ENCODE measurements at places on chromosomes 16 and 17.
A peak's percentile ranks its signal among the peaks of the same experiment; 100 is the strongest.

DNA sequence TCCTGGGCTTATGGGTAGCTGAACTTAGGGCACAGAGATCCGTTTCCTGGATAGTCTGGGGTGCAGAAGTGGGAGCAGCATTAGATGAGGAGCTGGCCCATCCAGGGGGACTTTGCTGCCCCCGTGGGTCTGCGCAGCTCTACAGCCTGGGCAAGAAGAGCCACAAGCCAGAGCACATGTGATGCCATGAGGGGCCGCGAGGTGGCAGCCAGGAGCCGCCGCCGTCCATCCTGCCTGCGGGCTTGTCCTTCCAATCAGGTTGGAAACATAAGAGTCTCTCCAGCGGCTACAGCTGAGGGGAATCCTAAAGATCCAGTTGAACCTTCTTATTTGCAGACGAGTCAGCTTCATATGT, 21.9 kb downstream of the C1QTNF1 start:
- DNase-seq = peak; percentile 47

DNA sequence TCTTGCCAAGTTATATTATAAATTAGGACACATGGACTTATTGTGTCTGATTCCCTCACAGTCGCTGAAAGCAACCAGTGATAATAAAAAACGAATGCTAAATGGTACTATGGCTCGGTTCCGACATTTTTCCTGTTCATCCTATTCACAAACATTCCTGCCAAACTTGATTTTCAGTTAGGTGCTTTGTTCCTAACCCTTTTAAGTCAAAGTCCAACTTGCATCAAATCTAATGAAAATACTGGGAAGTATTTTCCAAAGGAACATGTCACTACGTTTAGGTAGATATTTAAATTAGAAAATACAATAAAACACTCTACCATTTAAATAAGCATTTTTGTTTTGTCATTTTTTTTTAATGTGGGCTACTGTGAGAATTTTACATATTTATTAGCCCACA, 21.0 kb downstream of the SETD6 start:
- no peak for DNase-seq

DNA sequence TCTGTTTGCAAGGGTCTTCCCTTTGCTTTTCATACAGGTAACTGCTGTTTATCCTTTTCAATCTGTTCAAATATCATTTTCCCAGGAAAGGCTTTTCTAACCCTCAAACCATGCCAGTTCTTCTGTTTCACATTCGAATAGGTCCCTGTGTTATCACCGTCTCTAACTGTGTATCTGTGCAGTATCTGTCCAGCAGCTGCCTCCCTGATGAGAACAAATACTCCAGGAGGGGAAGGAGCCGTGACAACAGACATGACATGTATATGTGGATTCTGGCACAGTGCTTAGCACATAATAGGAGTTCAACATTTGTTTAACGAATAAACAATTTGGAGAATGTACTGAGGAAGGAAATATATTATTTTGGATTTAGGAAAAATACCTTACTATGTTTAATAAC, 95.7 kb downstream of the STX8 start:
- no peak for DNase-seq

- DNase-seq = no peak
Measured at GRCh38 chr17:80813318-80813717, 178.3 kb upstream of the CHMP6 start.

DNA sequence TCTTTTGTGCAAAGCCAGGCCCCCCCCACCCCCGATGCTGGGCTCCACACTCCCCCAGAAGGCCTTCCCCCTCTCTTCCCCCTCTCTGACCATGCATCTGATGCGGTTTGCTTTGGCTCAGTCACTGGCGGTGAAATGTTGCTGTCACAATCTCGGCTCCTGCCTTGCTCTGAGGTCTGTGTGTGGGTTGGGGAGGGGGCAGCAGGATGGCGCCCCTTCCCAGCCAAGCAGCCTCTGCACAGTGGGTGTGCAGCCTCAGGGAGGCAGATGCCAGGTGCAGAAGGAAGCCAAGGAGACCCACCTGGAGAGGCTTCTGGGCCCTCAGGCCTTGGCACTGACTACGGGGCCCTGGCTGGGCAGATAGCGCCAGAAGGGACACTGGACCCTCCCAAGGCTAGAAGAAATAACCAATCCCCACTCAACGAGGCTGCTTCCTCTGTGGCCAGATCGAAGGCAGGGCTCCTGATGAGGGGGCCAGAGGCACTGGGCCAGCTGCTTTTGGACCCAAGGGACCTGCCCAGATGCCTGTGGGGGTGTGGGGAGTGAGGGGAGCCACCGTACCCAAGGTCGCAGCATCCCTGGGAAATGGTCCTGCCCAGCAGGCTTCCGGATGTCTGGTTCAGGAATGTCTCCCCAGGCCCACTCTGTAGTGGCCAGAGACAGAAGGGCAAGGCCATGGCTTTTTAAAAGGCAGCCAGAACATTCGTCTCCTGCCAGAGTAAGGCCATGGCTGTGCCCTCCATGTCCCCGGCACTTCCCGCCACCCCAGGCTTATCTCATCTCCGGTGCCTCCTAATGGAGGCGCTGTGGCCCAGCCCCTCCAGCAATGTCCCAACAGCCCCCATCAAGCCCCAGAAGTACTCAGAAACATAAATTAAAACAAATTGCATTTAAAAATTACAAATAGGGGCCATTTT, 43.4 kb upstream of the SLC38A10 start:
- no peak for DNase-seq

- DNase-seq = no peak
Measured at GRCh38 chr17:39143552-39144093, 7.8 kb downstream of the PLXDC1 start.

DNA sequence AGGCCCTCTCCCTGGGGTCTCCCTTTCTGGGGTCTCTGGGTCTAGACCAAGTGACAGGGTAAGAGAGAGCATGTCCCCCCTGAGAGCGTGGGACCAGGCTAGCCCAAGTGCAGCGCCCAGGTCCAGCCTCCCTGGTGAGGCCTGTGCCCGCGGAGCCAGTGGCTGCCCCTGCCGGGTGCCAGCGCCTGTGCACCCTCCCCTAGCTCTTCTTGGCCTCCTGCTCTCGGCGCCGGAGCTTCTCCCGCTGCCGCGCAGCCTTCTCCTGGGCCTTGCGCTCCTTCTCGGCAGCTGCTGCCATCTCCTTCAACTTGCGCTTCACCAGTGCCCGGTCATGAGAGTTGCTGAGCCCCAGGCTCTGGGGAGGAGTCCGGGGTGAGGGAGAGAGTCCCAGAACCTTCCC, 17.3 kb downstream of the SAMD14 start:
- no peak for DNase-seq

- no peak for DNase-seq
Measured at GRCh38 chr16:19524356-19524615, 544 bp downstream of the CCP110 start.

DNA sequence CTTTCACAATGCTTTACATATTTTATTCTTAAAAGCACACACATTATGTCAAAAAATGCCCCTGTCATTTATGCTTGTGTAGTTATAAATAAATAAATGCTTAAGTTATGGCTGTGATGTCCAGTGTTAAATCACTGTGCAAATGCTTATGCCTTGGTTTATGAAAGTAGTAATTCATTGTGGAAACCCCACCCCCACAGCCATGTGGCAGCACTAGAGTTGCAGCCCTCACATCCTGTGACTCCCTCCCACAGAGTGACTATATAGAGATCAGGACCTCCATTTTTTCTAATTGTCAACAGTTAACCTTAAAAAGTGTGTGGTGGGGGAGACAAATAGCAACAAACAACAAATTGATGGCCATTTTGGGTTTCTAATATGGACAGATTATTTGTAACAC, 2.4 kb downstream of the SKAP1 start:
- DNase-seq = no peak

DNA sequence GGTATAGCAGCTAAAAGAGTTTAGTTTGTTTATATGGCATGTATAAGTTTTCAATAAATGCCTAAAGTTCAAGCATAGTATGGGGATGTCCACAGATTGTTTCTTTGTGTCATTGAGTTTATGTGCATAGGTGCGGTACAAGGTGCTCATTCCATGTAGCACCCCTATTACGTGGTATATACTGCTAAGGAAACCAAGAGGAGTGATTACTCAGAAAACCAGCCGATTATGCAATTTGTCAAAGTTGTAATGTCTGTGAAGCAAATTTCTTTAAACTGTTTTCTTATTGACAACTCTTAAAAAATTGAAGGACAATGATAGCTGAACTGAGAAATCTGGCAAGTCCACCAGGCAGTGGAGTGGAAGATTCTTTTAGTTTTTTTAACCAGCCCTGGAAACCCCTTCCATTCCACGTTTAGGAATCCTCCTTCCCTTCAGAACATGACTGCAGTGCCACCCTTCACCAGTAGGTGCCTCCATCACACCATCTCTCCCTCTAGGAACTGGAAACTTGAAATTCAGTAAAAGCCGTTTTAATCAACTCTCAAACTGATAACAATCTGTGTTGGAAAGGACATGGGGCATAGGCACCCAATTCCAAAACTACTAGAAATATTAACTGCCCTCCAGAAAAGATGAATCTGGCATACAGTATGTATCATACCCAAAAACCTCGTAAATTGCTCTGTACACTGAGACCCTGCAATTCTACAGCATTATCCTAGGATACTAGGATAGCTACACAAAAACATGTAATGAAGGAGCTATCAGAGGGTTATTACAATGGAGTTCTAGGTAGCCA, 43.5 kb downstream of the REXO5 start:
- DNase-seq = peak; percentile 58

GRCh38 chr16:22191532-22192260, 14.4 kb upstream of the EEF2K start:
- DNase-seq = no peak

- no peak for DNase-seq
Measured at GRCh38 chr16:55500530-55501011, 8.3 kb upstream of the LPCAT2 start.

GRCh38 chr17:65345261-65346005, 208.3 kb downstream of the RGS9 start:
- DNase-seq = no peak
